Activated CD8-positive, alpha-beta T cell treated with anti-CD3 and anti-CD28 coated beads, Interleukin-2, amount 10 ng/mL, durations not matched to agents 7 days and 5 days (primary cell): ENCODE measurements at places on chromosomes 4 and X. TPM values are rescaled to one million over a fixed set of nuclear protein-coding genes. Genes with fewer than 3 reads are reported as not detected.

PLAC8 gene
- total RNA-seq = 193 TPM

USP17L18 gene
- total RNA-seq = not detected

BEND4 gene
- 0.81 TPM for total RNA-seq

RP2 gene
- 12.8 TPM for total RNA-seq

EXOC1 gene
- 22.8 TPM for total RNA-seq

SFRP2 gene
- not detected for total RNA-seq

TMEM144 gene
- total RNA-seq = not detected
